Body of pancreas (tissue), 4 donors: ENCODE measurements at places on chromosomes 2 and 18. TPM values are rescaled to one million over a fixed set of nuclear protein-coding genes. Genes with fewer than 3 reads are reported as not detected.

DNA sequence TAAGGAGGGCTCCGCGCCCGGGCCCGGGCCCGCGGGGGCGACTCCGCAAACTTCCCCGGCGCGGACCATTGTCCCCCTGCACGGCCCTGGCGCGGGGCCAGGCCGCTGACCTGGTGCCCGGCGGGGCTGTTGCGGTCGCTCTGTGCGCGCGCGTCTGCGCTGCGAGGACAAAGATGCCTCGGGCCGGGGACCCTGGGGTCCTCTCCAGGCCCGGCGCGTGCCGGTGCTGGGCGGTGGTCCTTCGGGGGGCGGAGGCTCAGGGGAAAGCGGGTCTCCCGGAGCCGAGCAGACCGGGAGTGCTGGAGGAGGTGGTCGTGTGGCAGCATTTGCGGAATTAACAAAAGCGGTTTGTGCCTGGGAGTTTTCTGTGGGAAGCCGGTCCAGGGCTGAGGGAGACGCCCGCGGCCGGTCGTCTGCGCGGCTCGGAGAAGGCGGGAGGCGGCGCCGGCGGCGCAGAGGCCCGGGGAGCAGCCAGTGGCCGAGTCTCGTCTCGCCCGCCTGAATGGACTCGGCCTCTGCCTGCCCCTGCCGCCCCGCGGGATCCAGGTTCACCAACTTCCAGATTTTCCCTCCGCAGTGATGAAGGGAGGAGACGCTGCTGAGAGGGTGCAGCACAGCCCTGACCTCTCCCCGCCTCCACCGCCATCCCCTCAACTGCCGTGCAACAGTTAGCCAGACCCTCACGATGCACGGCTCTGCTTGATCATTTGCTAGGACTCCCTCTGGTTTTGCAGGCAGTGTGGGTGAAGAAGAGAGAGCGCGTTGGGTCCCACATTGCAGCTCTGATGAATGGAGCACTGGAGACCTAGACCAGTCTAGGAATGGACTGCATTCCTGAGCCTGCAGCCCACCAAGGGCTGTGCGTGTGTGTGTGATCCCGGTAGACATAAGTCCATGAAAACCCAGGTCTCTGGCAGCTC, 705 bp downstream of the EFR3B start:
- peak; percentile 25 for DNase-seq

- DNase-seq: peak; percentile 86
Observed at GRCh38 chr2:120536141-120536540, 190.2 kb downstream of the INHBB start.

- no peak for DNase-seq
Observed at GRCh38 chr18:10381516-10381915, 72.9 kb upstream of the APCDD1 start.

DNA sequence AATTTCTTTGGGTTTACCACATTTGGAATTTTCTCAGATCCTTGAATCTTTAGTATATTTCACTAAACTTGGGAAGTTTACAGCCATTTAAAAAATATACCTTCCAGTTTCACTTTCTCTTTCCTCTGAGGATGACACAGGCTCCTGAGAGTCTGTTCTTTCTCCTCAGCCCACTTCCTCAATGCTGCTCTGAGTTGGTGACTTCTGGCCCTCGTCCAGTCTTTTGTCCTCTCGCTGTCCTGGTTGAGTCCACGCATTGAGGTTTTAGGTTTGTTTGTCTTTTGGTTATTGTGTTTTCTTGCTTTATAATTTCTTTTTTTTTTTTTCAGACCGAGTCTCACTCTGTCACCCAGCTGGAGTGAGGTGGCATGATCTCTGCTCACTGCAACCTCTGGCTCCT, 40.7 kb upstream of the GALR1 start:
- peak; percentile 69 for DNase-seq

GRCh38 chr2:157067562-157067961, 189.9 kb upstream of the GALNT5 start:
- DNase-seq: no peak

The OR6B2 gene
- total RNA-seq: not detected

The ANKRD30BL gene
- total RNA-seq: not detected

The SLC5A7 gene
- not detected for total RNA-seq

The C1QL2 gene
- not detected for total RNA-seq

The MC5R gene
- total RNA-seq: not detected
